GM04504 (cell line): ENCODE measurements at places on chromosomes 2 and 18.

DNA sequence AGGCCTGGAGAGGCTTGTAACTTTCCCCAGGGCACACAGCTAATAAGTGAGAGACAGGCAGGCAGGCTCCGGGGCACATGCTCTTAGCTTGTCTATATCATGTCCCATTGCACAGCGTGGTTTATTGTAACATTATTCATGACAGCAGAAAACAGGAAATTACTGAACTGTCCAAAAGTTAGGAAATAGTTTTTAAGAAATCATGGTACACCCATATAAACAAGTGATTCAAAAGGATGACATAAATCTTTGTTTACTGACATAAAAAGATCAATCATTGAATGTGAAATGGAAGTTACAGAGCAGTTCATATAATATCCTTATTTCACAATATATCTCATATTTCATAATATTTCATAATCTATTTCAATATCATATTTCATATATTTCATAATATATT lies 34.3 kb upstream of the TXNDC2 start:
- DNase-seq, result no peak

DNA sequence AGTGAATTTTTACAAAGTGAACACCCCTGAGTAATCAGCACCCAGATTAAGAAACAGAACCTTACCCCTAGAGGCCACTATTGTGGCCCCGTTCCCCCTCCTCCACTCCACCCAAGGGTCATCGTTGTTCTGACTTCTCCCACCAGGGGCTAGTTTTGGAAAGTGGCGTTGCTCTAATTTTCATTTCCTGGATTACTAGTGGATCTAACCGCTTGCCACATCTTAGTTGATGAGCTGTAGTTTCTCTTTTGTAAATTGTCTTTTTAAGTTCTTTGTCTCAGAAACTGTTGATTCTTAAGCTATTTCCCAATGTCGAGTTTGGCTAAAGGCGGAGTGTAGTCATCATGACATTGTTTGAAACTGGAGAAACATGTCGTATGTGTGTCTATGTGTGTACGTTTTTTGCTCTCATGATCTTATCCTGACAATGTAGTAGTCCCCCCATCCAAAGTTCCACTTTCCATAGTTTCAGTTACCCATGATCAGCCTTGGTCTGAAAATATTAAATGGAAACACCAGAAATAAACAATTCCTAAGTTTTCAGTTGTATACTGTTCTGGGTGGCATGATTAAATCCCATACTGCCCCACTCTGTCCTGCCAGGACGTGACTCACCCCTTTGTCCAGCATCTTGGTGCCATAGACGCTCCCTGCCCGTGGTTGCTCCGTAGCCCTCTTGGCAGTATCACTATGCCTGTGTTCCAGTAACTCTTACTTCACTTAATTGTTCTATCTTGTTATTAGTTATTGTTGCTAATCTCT lies 71.0 kb upstream of the SP3 start:
- peak; percentile 41 for DNase-seq

- DNase-seq, result no peak
Observed at GRCh38 chr18:57787068-57787685, 15.9 kb downstream of the ATP8B1 start.

DNA sequence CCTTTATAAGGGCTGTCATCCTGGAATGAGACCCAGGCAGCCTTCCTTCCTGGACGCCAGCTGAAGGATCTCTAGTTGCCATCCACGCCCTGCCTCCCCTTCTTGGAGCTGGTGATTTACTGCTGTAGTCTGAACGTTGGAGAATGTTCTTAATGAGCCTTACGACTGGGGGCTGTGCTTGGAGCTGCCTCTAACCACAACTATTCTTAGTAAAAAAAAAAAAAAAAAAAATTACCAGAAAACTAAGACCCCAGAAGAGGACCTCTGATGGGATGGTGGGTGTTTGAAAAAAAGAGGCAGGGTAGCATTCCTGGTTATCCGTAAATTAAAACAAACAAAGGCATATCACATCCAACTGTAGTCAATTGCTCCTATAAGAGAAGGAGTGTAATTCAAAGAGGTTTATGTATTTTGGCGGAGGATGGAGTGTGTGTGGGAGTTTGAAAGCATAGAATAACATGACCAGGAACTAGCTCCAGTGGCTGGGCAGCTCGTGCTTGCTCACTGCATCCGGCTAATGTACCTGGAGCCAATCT lies 105.4 kb downstream of the QPCT start:
- DNase-seq, result no peak

DNA sequence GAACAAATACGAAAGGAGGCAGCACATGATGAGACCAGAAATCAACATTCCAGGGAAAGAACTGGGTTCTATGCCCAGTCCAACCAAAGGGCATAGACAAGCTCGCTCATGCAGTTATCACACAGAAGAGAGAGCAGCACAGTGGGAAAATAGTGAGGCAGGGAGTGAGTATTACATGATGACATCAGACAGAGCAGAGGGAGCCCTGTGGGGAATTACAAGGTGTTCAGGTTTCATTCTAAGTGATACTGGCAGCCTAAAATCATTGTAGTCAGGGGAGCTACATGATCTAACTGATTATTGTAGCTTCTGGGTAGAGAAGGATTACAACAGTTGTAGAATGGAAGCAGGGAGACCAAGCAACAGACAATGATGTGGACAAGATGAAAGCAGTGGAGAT lies 658.5 kb downstream of the ARHGAP15 start:
- DNase-seq, result no peak

DNA sequence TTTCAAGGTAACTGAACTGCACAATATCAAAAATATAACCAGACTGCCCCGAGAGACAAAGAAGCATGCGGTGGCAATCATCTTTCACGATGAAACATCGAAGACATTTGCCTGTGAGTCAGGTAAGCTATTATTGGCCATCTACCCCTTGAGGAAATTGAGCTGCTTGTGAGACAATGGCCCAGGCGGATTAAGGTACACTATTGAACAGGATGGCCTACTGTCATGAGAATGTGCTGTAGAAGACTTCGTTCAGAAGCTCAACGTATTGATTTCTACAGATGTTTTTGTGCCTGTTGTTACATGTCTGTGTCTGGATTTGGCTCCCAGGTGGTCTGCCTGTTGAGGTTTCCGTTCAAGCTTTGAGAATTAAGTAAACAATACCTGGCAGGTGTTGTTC lies 198.7 kb downstream of the DOK6 start:
- DNase-seq, result no peak

DNA sequence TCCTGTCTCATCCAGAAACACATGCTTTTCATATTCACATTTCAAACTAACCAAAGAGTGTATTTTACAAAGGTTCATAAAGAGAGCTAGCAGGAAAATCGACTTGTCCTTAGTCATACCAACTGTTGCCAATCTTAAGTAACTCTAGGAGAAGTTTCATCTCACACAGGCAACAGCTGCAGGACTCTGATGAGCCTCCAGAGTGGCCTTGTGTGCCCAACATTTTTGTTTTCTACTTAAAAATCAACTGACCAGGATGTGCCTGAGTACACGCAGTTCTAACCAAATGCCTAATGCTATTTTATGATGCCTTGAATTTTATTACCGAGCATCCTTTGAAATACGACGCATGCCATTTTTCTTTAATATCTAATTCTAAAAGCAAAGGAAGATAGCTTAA lies 595.9 kb upstream of the LRRTM4 start:
- no peak for DNase-seq

DNA sequence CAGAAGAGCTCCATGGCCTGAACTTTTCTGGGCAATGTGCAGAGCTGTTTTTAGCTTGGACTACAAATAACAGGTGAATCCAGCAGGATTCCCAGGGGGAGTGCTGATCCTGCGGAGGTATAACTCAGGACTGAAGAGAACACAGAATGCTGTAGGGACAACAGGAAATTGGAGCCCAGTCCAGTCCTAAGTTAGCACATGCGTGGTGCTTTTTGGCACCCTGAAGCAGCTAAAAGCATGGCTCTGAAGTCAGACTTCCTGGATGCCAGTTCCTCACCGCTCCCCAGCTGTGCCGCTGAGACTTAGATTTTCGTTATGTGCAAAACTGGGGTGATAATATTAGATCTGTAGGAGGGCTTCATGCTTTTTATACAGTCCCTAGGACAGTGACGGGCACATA lies 58.6 kb downstream of the GALR1 start:
- no peak for DNase-seq

- no peak for DNase-seq
Observed at GRCh38 chr18:32368991-32369390, 101.7 kb downstream of the GAREM1 start.

DNA sequence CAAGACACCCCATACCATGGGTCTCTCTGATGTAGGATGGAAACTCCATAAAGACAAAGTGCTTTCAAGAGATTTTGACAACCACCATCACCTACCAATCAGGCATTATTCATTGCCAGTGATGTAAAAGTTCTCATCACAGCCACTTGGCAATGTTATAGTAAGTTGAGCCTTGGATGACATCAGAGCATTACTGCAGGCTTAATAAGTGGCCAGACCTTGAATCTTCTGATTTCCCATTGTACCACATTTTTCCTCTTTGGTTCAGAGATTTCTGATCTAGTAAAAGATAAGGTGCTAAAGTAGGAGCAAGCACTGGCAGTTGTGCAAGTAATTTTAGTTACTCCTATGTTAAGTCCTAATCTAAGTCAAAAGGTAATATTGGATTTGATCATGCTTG lies 36.5 kb downstream of the OSR1 start:
- DNase-seq, result no peak

DNA sequence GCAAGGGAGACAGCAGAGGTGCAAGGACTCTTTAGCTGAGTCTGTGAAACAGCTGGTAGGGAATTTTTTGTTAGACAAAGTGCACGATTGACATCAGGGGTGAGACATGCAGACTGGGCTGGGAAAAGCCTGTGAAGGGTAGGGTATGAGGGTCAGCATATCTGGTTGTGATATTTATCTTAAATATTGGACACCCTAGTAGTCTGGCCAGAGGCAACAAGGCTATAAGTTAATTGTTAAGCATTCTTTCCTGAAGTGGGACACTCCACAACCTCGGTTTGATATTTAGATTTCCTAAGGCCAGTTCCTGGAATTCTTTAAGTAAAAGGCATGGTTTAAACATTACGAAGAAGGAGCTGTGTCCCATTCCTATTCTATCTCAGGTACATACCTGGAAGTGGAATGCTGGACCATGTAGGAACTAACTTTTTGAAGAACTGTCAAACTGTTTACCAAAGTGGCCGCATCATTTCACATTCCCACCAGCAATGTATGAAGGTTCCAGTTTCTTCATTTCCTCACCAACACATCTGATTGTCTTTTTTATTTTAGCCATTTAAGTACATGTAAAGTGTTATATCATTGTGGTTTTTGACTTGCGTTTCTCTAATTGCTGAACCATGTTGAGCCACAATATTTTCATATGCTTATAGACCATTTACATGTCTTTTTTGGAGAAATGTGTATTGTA lies 22.5 kb downstream of the EHBP1 start:
- DNase-seq, result no peak

GRCh38 chr18:31098878-31099277 lies 3.3 kb downstream of the DSC2 start:
- DNase-seq, result no peak

DNA sequence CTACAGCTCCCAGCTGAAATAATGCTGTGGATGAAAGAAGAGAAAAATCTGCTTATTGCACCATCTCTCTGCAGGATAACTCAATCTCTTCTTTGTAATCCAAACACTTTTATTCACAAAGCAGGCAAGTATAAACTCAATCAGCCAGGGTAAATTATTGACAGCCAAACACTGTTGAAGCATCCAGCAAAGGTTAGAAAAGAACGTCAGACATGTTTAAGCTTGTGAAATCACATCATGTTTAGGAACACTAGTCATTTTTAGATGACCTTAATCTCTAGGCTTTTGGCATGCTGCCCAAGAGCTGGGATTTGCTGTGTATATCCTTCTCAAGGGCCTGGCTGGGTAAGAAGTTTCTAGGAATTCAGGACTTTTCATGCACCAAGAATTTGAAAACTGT lies 1148.1 kb upstream of the FANCL start:
- no peak for DNase-seq

GRCh38 chr2:159521272-159521671 lies 95.1 kb downstream of the BAZ2B start:
- no peak for DNase-seq

DNA sequence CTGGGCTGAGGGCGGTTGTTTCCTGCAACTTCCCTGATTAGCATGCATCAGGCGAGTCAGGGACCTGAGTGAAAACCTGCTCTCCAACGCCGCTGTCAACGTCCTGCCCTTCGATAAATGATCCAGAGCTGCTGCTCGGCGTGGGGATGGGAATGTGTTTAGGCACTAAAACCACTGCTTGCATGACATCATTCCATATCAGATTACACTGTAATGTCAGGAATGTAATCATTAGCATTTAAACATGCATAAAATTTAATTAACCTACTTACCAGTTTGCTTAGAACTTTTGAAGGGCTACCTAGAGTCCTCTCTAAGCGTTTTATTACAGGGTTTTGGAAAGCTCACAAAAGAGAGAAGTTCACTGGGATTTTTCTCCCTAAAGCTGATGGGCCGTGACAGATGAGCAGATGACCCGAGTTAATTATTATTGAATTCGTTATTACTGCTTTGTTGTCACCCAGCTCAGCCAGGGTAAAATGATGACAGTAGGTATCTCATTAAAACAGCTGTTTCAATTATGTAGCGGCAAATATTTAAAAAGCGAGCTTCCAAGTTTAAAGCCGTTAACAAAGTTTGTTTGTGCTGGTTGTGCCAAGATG lies 685.6 kb upstream of the SALL3 start:
- no peak for DNase-seq

- no peak for DNase-seq
Observed at GRCh38 chr18:63207835-63208234, 111.7 kb downstream of the BCL2 start.

- DNase-seq, result no peak
Observed at GRCh38 chr2:42937171-42937875, 144.9 kb upstream of the HAAO start.

DNA sequence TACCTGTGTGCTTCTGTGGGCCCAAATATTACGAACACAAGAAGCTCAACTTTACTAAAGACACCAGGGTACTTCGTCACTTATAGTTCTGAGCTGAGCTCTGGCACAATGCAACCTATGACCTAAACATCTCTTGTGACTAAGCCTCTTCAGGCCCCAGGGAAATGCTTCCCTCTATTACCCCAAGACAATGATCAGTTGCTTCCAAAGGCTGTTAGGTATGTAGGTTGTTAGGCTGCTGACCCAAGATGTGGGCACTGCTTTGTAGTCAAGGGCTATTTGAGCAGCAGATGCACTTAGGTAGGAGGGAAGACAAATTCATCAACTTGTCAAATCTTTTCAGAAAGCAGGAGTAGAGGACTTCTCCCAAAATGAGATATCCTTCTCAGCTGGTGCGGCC lies 640.1 kb downstream of the EPHA4 start:
- no peak for DNase-seq

- DNase-seq, result peak; percentile 73
Observed at GRCh38 chr2:72755647-72756423, 70.0 kb downstream of the EXOC6B start.

DNA sequence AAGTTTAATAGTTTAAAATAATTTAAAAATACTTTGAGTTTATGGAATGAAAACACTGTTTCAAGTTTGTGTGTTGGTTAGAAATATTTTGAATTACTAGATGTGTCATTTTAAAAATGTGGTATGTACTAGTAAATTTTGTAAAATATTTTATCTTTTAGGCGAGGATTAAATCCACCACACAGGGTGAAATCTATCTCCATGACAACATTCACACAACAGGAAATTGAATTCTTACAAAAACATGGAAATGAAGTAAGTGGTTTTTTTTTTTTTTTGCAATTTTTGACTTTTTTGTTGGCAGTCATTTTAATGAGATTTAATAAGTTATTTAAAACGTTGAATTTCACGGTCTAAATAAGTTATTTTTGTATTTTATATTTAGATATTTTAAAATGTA lies 19.4 kb downstream of the AGFG1 start:
- no peak for DNase-seq

GRCh38 chr2:14543284-14543683 lies 89.2 kb upstream of the LRATD1 start:
- no peak for DNase-seq
